Epithelial cell of proximal tubule (primary cell): ENCODE measurements at places on chromosomes 6 and 20. TPM values are rescaled to one million over a fixed set of nuclear protein-coding genes. Genes with fewer than 3 reads are reported as not detected.

DNA sequence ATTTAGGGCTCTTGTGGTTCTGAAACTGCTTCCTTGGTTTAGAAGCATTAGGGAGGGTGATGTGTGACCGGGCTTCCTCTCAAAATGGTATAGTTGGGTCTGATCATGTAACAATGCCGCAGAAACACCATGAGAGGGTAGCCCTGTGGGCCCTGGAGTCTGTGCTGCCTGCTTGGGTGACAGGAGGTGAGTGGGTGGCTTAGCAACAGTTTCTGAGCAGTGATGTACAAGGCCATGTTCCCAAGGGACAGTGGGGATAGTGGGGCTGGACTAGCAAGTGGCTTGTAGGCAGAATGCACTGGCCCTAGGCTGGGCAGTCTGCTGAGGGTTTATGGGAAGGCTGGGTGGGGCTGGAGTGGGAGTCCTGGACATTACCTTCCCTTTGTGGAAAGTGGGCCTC is 106.9 kb upstream of the MYL9 start:
- DNase-seq = no peak

DNA sequence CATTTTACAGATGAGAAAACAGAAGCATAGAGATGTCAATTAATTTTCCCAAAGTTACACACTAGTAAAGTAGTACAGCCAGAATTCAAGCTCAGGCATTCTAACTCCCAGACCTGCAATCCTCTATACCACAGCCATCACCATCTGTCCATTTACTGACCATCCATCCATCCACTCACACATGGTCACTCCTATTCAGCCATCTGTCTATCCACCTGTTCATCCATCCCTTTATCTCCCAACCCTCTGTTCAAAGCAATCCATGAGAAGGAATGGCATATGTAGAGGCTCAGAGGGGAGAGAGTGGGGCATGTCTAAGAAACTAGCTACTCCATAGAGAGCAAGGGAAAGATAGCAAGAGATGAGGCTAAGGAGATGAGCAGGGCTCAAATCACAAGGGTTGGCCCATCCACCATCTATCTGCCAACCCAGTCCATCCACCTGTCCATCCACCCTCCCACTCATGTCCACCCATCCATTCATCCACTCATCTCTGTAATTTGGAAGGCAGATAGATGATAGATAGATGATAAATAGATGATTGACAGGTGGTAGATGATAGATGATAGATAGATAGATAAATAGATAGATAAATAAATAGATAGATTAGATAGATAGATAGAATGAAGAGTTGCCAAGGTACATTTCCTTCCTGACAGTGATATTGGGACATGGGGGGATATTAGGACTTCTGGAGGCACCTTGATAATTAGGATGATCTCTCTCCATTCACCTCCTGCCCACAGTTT is 12.2 kb upstream of the C6orf132 start:
- DNase-seq = no peak

DNA sequence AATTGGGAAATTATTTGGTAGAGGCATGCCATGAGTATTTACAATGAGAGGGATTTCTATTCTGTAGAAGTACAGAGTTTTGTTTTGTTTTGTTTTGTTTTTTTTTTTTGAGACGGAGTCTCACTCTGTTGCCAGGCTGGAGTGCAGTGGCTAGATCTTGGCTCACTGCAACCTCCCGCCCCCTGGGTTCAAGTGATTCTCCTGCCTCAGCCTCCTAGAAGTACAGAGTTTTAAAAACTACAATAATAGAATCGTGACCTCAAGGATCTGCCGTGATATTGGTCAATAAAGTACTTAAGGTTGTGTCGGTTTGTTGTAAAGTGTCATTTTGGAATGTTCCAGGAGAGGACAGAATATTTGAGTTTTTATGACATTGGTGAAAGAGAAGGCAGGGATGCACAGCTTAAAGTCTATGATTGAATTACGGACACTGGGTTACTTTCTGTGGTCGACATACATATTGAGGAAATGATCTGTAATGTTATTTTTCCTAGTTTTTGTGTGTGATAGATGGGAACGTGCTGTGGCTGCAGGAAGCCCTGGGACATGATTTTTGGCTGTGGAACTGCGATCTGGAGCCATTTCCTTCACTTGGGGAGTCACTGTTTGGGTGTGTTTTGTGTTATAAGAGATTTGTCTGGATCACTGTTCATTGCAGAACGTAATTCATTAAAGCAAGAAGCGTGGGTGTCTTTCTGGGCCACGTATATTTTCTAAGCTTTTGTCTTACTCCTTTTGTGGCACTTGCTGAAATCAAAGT is 59.6 kb downstream of the TIAM2 start:
- no peak for DNase-seq

DNA sequence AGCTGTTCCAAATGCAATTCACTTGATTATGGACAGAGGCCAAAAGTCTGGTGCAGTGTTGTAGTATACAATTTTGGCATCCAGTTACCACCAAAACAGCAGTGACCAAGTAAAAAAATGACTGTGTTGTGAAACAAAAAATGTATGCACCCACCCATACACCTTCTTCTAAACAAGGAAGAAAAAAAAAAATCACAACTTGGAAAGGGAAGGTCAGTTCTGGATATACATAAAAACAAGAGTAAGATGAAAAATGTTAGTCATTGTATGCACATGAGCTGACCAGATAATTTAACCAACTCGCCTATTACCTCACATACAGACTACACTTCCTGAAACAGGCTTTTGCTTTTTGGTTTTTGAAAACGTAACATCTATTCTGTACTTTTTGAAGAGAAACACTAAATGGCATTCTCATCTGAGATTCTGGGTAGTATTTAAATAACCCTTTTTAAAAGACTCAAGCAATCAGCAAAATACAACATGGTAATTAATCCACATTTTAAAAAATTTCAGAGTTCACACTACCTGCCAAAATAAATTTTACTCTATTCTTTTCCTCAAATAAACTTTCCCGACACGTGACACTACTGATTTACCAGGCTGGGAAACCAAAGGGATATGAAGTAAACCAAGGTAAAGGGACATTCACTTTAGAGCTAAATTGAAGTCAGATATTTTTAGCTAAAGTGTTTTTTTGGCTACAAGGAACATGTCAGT is 141.6 kb upstream of the SHLD1 start:
- no peak for DNase-seq

- DNase-seq = no peak
These were observed 58.1 kb upstream of the SNRPB2 start for GRCh38 chr20:16671753-16672152.

DNA sequence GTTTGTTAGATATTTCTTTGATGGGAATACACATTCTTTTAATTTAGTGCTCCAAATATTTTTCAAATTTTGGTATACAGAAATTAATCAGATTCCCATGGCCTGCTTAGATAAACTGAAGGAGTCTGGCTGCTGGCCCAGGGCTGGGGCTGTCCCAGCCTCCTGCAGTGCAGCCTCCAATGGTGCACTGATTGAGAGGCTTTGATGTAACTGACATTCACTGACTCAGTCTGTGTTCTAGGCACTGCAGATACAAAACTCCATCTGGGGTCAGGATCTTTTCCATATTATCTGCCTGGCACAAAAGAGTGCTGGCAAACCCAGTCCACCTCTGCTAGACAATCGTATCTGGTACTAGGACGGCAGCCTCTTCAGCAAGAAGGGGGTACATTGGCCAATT is 64.8 kb downstream of the GRIK2 start:
- no peak for DNase-seq

DNA sequence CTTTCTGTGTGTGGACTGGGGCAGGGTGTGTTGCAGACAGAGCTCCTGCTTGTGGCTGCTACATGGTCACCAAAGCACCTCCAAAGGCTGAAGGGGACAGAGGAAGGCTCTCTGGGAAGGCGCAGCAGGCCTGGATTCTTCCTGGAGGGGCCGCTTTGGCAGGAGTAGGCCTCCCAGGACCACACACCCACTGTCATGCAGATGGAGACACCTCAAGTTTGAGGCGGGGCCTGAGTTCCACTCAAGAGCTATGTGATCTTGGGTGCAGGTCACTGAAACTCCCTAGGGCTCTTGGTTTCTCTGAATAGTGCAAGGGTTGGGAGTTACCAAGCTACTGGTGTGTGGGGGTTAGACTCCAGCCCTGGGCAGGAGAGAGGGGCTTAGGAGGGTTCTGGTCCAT is 27.9 kb downstream of the EFCAB8 start:
- DNase-seq = no peak

GRCh38 chr20:50428097-50428828 is 81.9 kb upstream of the PTPN1 start:
- no peak for DNase-seq

DNA sequence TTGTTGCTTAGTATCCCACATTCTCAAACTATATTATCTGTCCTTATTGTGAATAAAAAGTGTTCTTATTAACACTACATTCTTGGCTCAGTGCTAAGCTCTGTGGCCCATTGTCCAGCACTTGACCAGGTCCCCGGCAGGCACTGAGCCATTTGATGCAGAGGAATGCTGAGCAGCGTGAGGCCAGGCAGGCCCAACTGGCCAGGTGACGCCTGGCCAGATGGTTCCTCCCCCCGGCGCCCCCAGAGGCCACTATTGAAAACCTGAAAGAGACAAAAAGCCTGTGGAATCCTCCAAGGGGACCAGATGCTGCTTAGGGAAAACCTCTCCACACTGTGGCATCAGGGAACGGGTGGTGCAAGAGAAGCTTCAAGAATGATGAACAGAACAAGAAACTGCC is 597.5 kb upstream of the JAG1 start:
- no peak for DNase-seq

GRCh38 chr6:25717866-25718740 is 36.4 kb upstream of the SLC17A4 start:
- DNase-seq = no peak

Gene SMPD2
- 9.1 and 9.6 TPM in 2 replicates for total RNA-seq

Gene SEL1L2
- total RNA-seq = not detected in 2 replicates

Gene MYL9
- 31.7 and 39.4 TPM in 2 replicates for total RNA-seq

Gene LCA5
- total RNA-seq = 1.5 and 1.7 TPM in 2 replicates

Gene AIF1
- total RNA-seq = not detected in 2 replicates
